ENCODE measurements at places on chromosomes 7 and 10.
A peak's percentile ranks its signal among the peaks of the same experiment; 100 is the strongest.

- DNase-seq: no peak
Measured at GRCh38 chr10:113399065-113399464, 153.8 kb upstream of the HABP2 start.

GRCh38 chr7:31371621-31372020, 31.1 kb upstream of the NEUROD6 start:
- no peak for DNase-seq

DNA sequence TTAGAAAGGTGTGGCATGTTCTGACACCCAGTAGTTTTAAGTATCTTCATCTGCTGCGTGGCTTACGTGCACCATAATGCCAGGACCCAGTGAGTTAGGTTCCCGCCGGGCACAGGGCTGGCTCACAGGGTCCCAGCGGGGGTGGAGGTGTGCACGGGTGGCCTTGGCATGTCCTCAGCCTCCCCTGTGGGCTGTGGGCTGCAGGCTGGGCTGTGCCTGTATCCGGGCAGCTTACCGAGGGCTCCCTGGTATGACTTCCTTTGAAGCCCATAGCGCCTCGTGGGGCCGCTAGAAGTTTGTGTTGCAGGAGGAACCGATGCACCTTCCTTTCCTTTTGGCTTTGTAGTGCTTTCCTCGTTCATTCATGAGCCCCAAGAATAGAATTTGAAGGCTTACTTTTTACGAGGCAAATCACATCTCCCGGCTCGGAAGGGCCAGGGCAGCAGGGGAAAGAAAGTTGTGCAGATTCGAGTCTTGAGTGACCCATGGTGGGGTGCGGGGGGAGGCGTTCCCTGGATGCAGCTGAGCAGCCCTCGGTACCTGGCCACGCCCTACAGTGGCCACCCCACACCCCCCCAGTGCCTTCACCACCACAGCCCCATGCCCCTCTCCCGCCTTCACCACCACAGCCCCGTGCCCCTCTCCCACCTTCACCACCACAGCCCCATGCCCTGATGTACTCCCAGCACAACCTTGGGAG, 113.2 kb downstream of the WDR37 start:
- DNase-seq: no peak

DNA sequence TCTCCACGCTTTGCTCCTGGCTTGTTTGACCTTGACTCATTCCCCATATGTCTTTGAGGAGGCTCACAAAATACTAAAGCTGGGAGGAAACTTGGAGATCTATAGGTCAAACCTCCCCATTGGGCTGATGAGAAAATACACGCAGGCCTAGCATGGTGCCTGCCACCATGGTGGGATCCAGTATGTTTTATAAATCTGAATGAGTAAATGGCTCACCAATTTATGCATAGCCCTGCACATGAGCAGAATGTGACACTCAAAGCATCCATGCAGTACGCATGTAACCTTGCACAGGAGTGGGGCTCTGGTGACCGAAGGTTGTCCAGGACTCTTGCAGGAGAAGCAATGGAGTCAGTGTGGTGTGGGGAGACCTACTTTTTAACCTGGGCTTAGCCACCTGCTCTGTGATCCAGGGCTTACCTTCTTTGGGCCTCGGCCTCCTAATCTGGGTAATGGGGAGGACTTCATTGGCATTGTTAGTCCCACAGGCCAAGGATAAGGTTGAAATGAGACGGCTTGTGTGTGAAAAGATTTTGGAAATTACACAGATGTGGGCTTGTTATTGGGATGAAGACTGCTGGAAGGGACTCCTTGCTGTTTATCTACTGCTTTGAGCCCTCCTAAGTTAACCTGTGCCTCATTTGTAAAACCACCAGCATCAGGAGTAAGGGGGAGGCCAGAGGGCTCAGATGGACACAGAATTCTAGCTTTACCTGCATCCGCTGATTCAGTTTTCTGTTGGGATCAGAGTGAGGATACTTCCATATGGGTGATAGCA, 58.4 kb downstream of the ADCYAP1R1 start:
- DNase-seq: no peak

- DNase-seq: no peak
Measured at GRCh38 chr10:28891058-28891713, 213.9 kb downstream of the BAMBI start.

DNA sequence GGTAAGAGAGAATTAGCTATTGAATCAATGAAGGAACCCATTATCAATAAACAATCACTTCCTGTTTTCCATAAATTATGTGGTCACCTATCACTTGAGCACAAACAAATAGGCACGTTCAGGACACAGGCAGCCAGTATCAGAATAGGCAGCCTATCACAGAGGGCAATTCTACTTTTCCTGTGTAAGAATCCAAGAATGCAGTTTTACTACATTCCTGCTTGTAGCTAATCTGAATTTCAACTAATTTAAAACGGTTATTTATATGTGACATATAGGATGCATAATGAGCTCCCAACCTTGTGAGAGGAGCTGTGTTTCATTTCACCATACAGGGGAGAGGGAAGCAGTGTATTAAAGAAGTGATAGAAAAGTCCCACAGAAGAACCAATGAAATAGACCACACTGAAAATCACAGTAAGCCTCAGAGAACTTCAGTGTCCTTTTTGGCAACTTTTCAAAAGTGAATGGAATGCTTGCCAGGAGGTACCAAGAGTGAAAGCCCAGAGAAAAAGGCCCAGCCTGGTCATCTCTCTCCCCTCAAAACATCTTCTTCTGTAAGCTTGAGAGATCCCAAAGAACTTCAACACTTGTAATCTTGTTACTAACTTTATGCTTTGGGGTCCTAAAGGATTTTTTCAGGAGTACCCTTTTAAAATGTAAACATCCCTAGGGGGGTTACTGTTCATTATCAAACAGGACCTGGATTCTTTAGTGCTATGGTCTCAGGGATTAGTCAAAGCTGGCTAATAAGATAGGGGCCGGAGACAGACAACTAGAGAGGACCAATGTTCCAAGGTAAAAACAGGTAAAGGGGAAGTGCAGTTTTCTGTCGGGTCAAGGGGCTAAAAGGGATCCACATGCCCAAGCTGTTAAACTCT, 1.3 kb downstream of the IMMP2L start:
- DNase-seq: no peak

DNA sequence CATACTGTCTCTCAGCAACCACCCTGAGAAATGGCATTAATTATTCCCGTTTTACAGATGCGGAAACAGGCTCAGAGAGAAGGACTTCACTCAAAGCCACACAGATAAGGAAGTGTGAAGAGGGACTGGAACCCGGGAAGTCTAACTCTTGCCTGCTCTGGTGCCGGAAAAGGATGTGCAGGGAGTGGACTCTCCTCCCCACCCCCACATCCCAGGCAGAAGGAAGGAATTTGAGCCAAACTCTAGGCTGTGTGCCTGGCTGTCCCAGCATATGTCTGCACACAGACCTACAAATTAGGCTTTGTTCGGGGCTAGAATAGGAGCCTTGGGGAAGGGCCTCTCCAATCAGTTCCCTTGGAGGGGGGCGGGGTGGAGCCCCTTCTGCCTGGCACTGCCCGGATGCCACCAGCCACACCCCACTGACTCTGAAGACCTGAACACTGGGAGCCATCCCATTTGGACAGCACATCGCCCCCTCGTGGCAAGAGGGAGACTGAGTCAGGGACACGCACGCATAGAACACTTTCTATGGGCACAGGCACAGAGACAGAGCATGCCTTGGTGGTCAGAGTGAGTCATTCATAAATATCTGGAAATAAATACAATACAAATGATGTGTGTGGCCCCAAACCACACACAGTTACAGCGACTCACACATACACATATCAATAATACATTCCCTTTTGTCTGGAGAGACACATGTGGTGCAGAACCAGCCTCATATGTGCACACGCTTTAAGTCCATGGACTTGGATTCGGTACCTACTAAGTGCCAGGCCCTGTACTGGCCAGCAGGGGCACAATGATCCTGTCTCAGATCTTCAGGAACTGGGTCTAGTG, 13.1 kb downstream of the LZTS2 start:
- peak; percentile 52 for DNase-seq

- DNase-seq: no peak
Measured at GRCh38 chr7:7292085-7292484, 109.7 kb downstream of the C1GALT1 start.

- DNase-seq: no peak
Measured at GRCh38 chr10:56991591-56992069, 630.6 kb upstream of the ZWINT start.

GRCh38 chr10:93992400-93993030, 1.2 kb upstream of the PLCE1 start:
- no peak for DNase-seq
